Sciatic nerve (tissue), 2 donors: ENCODE measurements at places on chromosomes 12 and 14. TPM values are rescaled to one million over a fixed set of nuclear protein-coding genes. Genes with fewer than 3 reads are reported as not detected.

Gene ITFG2
- total RNA-seq, result 47.8 TPM

Gene OR4L1
- total RNA-seq, result not detected

Gene PTPRO
- total RNA-seq, result 3.7 TPM

Gene IRAK3
- total RNA-seq, result 19.3 TPM

Gene CCDC175
- not detected for total RNA-seq

Gene PLCZ1
- not detected for total RNA-seq

Gene COX8C
- not detected for total RNA-seq
